Adipocyte (in vitro differentiated cells): ENCODE measurements at places on chromosomes 3 and 15.
A peak's percentile ranks its signal among the peaks of the same experiment; 100 is the strongest.

DNA sequence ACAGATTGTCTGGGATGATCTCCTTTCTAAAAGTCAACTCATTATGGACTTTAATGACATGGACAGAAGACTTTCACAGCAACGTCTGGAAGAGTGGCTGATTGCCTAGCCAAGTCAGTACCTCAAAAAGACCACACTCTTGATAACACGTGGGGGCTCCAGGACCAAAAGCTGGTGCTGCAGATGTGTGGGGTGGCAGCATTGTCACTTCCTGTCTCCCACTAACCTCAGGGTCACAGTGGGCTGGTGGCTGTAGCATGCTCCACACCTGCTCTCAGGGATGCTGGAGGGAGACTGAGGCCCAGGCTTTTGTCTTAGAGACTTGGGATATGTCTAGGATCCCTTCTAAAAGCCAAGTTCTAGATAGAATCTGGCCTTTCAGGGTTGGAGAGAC is 118.1 kb downstream of the APBA2 start:
- no peak for DNase-seq

DNA sequence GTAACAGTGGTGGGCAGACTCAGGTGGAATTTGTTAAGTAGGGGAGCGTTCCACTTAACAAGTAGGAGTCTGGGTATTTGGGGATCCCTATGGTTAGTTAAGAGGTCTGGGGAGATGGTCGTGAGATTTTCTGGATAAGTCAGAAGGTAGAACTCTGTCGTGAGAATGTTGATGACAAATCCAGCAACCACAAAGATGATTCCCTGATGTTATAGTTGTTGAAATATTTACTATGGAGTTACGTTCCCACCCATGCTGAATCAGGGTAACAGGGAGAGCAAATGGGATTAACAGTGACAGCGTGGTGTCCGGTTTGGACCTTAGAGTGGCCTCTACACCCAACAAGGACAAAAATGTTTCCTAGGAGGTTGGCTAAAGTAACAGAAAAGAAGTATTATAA is 110.8 kb downstream of the MFSD1 start:
- no peak for DNase-seq

GRCh38 chr3:61882253-61882652 is 320.9 kb downstream of the PTPRG start:
- DNase-seq: no peak

DNA sequence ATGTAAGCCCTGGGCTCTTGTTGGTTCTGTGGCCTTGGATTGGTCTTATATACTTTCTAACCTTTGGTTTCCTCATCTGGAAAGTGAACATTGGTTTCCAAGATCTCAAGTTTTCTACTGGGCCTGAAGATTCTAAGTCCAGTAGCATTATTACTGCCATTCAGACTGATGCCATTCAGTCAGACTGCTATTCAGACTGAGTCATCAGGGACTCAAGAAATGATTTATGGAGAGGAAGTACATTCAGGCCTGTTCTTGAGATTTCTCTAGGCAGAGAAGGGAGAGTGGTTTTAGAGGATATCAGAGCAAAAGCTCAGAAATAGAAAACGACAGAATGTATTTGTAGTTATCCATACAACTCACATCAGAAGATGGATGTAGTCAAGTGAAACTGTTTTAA is 557.2 kb downstream of the NR2F2 start:
- no peak for DNase-seq

DNA sequence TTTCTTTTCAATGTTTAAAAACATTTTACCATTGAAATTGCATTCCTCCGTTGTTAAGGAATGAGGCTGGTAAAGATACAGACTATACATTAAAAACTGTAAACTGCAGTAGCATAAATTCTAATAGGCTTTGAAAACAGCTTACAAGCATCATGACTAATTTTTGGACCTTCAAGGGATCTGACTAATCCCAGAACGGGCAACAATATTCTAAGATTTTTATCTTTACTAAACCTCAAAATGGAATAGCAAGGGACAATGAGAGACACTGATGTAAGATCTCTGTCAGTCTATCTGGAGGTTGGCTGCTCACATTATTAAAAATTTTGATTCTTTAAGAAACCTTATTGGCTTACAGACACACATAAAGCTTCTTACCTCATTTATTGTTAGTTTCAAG is 74.7 kb downstream of the BTD start:
- peak; percentile 12 for DNase-seq

GRCh38 chr3:51988286-51989146 is 5.2 kb downstream of the ACY1 start:
- DNase-seq: no peak

GRCh38 chr15:76108021-76108723 is 48.4 kb downstream of the TMEM266 start:
- no peak for DNase-seq

- peak; percentile 25 for DNase-seq
Measured at GRCh38 chr15:85672332-85673084, 122.2 kb downstream of the KLHL25 start.

- DNase-seq: no peak
Measured at GRCh38 chr15:41836073-41836472, 2.6 kb upstream of the PLA2G4B start.

DNA sequence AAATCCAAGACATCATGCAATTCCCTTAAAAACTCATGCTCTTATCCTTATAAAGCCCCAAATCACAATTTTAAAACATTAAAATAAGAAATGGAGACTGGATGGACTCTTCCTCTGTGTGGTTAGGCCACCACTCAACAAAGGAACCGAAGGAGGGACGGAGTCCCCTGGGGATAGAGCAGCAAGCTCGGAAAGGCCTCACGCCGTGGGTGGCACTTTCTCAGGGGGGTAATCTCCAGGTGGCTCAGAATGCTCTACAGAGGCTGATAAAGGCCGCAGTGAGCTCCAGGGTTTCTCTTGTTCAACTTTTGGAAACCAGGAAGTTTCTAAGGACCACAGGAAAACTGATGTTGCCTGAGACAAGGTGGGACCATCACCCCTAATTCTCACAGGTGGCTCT is 23.2 kb downstream of the CCR9 start:
- DNase-seq: no peak

GRCh38 chr15:29449136-29449535 is 179.5 kb upstream of the NSMCE3 start:
- peak; percentile 15 for DNase-seq

- peak; percentile 97 for DNase-seq
Measured at GRCh38 chr3:16484216-16484615, 29.3 kb downstream of the RFTN1 start.

DNA sequence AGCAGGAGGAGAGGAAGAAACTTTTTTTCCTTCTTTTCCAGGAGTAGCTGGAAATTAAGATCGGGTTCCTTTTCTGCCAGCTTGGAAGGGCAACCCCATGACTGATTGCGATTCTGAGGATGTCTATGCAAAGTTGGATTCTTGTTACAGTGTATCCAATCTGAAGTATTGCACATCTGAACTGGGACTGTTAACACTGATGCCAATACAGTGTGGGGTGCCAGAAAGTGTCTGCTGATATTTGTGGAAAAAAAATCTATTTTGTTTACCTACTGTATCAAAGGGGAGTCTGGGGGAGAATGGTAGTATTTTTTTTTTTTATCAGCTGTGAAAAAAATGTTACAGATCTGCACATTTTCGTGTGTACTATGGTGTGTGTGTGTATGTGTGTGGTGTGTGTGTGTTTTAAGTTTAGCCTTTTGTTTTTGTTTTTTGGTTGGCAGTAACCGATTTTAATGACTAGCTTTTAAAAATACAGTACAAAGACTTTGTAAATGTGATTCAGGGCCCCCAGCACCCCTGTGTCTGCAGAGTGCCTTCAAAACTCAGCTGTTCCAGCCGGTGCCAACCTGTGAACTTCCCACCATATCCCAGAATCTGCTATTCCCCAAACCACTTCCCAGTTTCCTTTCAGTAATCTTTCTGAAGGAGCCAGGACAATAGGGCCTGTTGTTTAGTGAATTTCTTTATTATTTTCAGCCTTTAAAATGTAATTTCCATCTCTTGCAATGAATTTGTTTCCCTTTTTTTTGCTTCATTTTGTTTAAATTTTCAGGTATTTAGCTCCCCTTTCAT is 1.9 kb downstream of the RAP2B start:
- peak; percentile 62 for DNase-seq

- no peak for DNase-seq
Measured at GRCh38 chr3:134252766-134253165, 2.1 kb upstream of the RYK start.

DNA sequence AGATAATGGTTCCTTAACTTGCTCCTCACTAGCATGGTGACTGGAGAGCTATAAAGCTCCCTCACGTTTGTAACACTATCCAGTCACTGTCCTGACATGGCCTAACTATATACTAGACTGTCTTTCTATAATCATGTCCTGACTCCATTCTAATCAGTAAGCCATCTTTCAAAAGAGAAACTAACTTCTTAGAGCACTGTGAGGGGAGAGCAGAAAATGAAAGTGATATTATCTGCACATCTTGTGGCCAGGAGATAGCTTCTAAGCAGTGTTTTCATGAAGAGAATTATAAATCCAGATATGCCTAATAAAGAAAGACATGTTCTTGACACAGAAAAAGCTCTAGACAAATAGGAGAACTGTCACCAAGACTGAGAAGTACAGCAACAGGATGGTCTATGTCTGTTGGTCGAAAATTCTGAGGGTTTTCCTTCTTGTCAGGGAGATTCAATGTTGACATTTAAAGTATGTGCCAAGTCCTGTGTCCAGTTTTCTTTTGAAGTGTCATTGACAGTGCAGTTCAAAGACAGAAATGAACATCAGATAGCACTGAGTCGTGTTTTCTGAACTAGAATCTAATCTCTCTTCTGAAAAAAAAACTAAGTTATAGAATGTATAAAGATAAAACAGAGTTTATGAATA is 230.6 kb upstream of the PEX5L start:
- DNase-seq: no peak

DNA sequence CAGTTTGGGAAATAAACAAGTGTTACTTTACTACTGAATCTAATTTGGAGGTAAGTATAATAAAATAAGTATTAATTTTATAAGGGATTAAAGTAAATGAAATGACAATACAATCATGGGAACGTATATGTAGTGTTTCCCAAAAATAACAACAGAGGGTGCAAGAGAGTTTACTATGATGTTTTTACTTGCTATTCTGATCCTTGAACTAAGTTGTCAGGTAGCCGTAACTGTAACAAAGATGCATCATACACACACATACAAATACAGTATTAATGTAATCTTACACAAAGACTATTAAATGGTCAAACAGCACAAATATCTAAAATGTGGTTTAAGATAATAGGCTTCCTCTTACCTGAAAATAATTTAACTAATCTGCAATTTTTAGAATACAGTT is 311.4 kb downstream of the TBC1D5 start:
- DNase-seq: peak; percentile 69

GRCh38 chr3:63832395-63832794 is 13.3 kb downstream of the C3orf49 start:
- DNase-seq: no peak

GRCh38 chr15:76217029-76217881 is 94.0 kb downstream of the ETFA start:
- peak; percentile 28 for DNase-seq

GRCh38 chr3:175383371-175383770 is 524.2 kb downstream of the NAALADL2 start:
- DNase-seq: peak; percentile 51

- DNase-seq: no peak
Measured at GRCh38 chr3:107100573-107100972, 276.7 kb upstream of the CCDC54 start.

- no peak for DNase-seq
Measured at GRCh38 chr3:27584874-27585273, 100.7 kb upstream of the SLC4A7 start.

DNA sequence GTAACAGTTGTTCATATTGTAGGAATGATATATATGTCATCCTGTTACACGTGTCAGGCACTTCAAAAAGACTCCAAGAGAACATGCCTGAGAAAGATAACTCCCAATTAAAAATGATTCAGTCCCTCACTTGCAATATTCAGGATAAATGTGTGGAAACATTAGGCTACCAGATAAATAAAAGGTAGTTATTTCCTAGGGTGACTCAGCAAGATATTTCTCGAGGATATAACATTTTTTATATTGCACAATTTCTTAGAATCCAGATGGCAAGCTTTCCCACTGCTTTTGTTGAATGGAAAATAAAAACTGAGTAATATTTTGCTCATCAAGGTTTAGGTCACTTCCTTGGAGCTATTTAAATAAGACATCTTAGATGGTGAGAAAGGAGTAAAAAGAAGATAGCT is 181.4 kb downstream of the GAP43 start:
- peak; percentile 91 for DNase-seq

DNA sequence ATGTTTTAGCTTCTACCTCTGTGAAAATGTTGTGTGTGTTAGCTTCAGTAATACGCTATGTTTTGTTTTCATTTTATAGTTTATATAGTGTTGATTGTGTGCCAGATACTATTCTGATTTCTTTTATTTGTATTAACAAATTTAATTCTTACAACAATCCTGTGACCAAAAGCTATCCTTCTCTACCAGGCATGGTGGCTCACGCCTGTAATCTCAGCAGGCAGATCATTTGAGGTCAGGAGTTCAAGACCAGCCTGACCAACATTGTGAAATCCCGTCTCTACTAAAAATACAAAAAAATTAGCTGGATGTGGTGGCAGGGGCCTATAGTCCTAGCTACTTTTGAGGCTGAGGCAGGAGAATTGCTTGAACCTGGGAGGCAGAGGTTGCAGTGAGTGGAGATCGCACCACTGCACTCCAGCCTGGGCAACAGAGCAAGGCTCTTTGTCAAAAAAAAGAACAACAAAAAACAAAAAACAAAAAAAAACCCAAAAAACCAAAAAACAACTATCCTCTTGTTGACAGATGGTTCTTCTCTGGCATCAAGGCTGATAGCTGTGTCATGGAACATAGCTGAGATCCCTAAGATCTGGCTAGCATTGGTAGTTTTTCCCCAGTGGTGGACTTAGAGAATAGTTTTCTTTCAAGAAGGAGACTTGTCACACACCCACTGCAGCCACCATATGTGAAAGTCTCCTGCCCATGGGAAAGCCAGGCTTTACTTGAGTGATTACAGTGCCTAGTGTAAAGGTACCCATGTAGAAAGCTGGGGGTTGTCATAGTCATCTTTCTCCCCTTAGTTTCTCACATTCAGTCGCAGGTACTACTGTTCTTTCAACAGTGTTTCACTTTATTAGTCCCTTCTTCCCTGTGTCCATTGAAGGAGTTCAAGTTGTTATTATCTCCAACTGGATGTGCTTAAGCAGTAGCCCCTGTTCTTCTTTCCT is 116.5 kb downstream of the UBE2E2 start:
- DNase-seq: no peak

DNA sequence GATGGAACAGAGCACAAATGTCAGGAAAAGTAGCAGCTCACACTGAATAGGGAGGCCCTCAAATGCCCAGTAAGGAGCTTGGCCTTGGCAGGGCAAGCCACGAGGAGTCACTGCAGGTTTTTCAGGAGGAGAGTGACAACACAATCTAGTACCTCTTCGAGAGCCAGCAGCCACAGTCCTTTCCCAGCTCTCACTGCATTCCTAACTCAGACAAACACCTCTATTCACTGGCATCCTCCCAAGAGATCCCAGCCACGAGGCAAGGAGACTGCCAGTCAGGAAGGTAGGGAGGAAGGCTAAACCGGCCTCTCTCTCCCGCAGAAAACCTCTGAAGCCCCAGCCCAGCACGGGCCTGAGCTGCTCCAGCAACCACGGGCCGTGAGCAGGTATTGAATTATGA is 146.0 kb upstream of the SMAD3 start:
- DNase-seq: no peak
